ENCODE measurements at places on chromosomes 4 and X.
A peak's percentile ranks its signal among the peaks of the same experiment; 100 is the strongest.

DNA sequence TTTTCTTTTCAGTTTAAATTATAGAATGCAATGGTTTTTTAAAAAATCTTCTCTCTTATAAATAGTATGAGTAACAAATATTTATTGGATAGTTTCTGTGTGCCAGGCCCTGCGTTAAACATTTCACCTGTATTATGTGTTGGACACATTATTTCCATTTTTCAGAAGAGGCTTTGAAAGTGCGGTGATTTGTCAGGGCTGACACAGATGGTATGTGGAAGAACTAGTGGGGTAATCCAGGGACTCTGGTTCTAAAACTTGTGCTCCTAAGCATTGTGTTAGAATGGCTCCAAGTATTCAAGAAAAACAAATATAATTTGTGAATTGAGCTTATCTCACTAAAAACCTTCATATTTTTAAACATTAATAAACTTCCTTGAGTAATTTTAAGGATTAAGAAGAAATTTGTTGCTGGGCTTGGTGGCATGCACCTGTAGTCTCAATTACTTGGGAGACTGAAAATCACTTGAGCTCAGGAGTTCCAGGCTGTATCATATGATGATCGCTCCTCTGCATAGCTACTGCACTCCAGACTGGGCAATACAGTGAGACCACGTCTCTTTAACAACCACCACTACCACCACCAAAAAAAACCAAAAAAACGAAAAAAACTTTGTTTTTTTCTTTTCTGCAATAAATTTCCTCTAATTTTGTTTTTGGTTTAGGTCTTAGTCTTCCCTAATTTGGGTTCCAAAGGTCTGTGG is 40.0 kb downstream of the RAPGEF2 start:
- no peak for DNase-seq

DNA sequence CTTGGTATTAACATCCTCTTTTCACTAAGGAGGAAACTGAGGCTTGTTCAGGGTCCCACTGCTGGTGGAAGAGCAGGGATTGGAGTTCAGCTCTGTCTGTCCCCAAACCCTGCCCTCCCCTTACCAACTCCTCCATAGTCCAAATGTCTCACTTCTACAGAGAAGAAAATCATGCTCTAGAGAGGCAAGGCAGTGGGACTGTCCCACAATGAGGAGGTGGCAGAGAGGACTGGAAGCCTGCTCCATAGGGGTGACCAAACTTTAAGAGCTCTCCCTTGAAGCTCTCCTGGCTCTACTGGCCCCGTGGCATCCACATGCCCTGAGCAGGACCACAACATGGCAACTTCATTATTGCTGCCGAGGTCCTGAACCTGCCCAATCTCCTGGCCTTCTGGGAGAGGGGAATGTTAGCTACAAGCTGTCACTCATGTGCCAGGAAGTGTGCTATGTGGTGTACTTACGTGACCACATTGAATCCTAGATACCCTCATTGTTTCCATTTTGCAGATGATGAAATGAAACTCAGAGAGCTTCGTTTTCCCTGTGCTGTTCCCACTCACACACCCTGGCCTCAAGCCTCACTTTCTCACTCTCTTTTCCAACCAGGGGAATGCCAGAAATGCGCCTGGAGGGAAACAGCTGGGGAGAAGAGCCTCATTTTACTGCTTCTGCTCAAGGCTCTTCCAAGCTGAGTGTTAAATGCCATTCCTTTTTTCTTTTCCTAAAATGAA is 71.5 kb downstream of the ANAPC4 start:
- peak; percentile 44 for DNase-seq

- DNase-seq, result no peak
Observed at GRCh38 chr4:8372506-8372905, 68.0 kb downstream of the ACOX3 start.

DNA sequence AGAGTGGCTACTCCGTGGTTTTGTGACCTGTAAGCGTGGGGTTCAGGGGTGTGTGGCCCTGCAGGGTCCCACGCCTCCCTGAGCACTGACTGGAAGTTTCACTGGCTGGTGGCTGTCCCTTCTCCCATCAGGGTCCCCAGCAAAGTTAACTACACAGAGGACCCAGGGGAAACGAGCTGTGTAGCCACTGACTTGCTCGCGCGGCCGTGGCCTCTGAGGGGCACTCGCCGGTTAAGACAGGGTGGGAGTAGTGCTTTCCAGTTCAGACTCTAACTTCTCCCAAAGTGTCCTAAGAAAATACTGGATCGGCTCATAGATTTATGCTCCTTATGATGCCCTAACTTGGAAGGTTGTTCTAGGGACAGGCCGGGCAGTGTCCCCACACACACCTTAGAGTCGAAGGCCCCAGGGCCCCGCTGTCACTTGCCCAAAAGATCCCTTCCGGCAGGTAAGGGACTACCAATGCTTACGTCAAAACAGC is 28.2 kb downstream of the NELFA start:
- DNase-seq, result no peak

DNA sequence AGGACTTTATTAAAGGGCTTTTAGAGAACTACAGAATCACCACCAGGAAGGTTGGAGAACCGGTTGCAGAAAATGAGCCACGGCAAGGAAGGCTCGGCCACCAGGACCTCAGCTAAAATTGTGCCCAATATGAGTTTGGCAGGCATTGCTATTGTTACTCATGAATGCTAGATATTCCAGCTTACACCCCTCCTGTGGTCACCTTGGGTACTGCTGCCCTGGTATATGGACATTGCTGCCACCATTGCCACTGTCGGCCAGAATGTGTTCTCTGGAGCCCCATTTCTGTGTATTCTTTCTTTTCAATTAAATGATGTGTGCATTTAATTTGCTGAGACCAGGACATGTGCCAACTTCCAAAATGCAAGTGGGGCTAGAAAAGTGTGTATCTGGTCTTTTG is 626.7 kb upstream of the BOD1L1 start:
- peak; percentile 38 for DNase-seq

- peak; percentile 39 for DNase-seq
Observed at GRCh38 chrX:7996414-7996813, 69.2 kb upstream of the PNPLA4 start.

Measured in iris pigment epithelial cell (primary cell).